ENCODE measurements at places on chromosomes 2 and 18.

DNA sequence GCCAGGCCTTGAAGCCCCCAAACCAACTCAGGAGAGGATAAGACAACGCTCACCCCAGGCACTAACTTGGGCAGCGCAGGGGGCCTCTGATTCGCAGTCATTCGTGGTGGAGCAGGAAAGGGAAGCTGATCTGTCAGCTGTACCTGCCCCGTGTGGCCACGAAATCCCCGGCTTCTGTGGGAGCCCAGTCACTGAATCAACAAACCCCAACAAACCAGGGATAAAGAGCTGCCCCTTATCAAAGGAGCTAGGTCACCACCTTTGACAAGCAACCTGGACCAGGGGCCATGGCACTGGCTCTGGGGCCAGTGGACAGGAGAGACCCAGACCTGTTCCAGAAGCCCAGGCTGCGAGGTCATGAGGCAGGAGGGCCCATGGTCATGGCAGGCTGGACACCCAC, 14.5 kb downstream of the SDC1 start:
- no peak for DNase-seq

GRCh38 chr18:46436621-46437020, 220.4 kb downstream of the LOXHD1 start:
- DNase-seq = no peak

DNA sequence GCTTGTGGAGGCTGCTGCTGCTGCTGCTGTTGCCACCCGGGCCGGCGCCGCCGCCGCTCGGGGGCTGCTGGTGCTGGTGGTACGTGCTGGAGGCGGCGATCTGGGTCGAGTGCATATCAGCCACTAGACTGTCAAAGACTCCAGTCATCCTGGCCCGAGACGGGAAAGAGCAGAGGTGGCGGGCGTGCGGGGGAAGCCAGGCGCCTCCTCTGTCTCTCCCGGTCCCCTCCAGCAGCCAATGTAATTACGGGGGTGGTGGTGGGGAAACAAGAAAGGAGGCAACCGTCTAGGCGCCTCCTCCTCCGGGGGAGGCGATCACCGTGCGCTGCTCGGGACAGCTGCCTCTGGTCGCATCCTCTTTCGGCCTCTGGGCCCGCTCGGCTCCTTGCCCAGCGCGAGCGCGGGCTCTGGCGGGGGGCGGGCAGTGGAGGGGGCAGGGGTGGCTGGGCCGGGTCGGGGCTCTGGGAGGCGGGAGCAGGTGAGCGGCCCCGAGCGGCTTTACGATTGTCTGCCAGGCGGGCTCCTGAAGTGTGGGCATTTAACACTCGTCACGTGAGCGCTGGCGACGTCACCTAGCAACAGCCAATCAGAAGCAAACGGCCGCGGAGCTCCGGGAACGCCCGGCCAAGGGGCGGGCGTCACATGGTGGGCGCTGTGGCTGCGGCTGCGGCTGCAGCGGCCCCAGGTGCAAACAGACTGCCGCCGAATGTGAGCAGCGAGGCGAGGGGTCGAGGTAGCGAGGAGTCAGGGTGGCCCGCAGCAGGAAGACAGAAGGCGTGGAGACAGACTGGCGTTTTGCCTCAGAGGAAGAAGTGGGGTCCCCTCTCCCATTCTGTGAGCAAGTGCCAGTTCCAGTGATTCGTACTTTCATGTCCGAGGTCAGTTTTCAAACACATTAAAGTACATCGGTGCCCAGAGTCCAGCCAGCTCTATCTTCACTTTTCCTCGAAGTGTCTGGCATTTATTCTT, at the start of gene DLX2:
TSS of gene DLX2 (minus strand) at position 510 of the 969 bp plus-strand sequence. CDS start at position 148, 362 bp downstream.
- peak; percentile 91 for DNase-seq

DNA sequence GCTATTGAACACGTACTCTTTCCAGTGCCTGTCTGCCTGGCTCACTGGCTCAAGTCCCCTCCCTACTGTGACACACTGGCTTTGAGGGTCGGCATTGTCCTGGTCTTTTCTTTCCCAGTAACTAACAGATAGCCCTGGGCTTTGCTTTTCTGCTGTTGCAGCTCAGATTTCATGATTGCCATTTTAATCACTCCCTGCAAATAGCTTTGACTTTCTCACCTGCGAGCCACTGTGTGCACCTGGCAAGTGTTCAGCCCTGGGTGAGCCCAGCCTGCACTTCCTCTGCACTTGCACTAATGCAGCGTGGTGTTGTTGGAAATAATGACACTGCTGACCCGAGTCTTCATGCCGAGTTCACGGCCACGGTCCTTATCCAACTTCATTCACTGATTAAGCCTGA, 52.9 kb downstream of the DCDC2C start:
- DNase-seq = no peak

DNA sequence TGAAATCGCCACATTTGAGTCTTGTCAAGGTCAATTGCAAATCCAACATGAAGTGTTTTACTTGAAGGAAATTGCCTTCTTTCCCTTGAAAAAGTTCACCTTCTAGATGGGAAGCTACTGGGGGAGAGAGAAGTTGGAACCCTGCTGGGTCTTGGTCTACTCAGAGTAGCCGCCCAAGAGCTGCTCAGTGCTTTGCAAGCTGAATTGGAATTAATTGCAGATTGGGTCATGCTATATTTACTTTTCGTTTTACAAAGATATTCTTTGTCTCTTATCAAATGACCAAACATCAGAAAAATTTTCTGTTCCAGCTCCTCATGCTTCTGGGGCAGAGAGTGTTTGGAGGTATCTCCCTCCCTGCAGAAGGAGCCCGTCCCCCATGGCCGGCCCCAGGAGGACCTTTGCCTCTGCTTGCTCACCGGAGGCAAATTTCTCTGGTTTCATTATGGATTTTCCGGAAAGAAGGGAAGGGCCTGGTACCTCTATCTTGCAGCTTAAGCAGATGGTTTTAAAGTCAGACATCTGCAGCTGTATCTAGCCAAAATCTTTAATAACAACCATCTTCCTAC, 289.7 kb downstream of the MYT1L start:
- no peak for DNase-seq

DNA sequence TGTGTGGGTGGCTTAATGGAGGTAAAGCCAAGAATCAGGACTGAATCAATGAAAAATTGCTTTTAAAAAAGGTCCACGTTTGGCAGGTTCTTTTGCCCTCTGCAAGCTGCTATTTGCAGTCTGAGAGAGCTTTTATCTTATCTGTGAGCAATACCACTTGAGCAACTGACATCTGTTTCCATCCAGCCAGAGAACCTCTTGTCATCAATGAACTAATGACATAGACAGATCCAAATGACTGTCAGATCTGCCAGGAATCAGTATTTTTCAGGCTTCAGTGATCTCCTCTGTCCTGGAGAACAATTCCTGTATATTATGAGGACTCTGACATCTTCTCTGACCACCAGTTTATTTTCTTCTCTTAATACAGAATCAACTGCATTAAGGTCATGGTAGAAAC, 608.1 kb downstream of the LRP1B start:
- DNase-seq = no peak

DNA sequence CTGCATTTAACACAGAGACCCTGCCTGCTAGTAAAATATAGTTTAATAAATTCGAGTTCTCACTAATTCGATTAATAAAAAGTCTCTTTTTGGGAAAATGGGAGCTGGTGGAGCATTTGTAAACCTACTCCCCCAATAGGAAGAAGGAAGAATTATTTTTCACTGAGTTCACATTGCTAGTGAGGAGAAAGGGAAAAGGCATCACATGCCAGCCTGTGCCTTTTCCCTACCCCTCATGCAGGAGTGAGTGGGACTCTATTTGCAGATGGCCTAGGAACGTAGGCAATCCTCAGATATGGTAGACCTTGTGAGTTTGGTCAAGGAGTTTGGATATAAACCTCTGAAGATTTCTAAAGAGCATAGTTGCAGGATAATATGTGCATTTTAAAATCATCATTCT, 218.4 kb upstream of the TRIB2 start:
- DNase-seq = no peak

DNA sequence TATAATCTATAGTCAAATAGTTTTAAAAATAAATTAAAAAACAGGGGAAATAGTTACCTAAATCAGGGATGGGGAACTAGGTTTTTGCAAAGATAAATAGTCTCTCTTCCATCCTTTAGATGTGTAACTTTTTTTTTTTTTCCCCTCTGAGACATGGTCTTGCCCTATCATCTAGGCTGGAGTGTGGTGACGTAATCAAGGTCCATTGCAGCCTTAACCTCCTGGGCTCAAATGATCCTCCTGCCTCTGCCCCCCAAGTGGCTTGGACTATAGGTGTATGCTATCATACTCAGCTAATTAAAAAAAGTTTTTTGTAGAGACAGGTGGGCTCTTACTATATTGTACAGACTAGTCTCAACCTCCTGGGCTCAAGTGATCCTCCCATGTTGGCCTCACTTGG, 316.5 kb downstream of the CCDC85A start:
- no peak for DNase-seq

GRCh38 chr2:27087823-27088410, 1.3 kb downstream of the KHK start:
- DNase-seq = no peak

DNA sequence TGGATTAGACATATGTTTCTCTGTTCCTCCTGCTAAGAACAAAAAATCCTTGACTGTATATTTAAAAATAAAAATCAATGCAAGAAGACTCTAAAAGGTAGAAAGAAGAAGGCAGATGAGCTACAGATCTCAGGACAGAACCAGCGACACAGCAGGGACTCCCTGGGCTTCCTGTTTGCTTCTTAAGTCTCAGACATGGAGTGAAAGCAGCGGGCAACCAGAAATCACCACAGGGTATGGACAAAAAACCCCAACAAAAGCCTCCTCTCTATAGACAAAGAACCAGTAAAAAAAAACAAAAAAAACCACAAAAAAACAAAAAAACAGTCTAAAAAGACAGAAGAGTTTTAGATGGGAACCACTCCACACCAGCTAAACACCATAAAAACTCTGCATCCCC, 971.0 kb upstream of the GYPC start:
- no peak for DNase-seq

DNA sequence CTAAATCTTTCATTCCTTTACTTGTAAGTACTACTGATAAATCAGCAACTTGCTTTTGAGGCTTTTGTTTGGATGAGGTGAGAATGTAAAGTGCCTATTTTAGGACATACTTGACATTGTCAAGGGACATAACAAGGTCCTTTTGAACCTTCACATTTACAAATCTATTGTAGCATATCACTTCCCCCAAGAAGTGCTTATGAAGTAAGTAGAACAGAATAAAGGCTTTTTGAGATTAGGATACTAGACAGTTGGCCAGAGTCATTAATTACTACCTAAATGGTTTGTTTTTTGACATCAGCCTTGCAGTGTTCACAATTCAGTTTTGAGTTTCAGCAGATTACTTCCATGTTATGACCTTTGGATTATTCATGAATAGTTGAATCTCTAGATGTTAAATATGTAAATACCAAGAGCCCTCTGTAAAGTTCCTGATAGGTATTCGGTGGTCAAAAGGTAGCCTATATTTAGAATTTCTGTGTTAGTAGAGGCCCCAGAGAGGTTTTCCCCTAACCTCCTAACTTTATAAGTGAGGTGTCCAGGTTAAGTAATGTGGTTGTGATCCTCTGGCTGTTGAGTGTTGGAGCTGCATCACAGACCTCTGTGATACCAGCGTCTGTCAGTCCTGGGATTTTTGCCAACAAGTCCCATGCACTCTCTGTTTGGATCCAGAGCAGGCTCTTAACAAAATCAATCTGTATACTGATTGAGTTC, 67.2 kb downstream of the LCLAT1 start:
- DNase-seq = no peak

Measured in GM13977 (cell line).